Umbilical cord (tissue), 2 donors: ENCODE measurements at places on chromosomes 6 and 20.
A peak's percentile ranks its signal among the peaks of the same experiment; 100 is the strongest.

DNA sequence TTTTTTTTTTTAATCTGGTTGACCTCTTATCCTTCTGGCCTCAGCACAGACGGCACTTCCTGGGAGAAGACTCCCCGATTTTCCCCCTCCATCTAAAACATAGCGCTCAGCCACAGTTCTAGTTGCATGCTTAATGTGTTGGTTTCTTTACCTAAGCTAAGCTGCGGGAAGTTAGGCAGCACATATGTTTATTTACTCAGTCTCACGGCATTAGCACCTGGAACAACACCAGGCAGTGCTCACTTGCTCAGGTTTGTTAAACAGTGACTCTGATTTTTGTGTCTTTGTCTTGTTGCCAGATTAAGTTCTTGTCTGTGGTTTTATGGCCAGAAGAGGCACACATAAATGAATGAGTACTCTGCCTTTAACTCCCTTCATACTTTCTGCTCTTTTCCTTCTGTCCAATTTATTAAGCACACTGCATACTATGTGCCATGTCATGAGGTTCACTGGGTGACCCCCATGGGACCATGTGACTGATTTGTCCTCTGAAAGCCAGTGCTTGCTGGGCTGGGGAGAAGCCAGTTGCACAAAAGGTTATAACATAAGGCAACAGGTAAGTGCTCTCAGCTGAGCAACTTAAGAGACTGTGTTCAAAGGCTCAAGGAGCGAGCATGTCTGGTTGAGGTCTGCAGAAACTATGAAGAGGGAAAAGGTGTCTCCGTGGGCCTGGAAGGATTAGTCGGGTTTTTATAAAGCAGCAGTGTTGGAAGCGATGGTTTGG, 93.6 kb downstream of the RPP40 start:
- no peak for DNase-seq

GRCh38 chr6:98976674-98977385, 29.1 kb upstream of the FBXL4 start:
- DNase-seq: no peak

DNA sequence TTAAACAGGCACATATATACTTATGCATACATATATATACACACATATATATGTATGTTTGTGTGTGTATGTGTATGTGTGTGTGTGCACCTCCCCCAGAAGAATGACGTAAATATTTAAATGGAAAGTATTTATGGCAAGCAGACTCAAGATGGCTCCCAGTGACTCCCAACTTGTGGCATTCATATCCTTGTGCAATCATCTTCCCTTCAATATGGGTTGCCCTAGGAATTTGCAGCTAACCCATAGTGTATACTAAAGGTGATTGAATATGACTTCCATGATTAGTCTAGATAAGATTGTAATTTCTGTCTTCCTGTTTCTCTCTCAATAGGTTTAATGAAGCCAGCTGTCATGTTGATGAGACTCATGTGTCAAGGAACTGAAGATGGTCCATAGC, 127.6 kb downstream of the TRDN start:
- no peak for DNase-seq

DNA sequence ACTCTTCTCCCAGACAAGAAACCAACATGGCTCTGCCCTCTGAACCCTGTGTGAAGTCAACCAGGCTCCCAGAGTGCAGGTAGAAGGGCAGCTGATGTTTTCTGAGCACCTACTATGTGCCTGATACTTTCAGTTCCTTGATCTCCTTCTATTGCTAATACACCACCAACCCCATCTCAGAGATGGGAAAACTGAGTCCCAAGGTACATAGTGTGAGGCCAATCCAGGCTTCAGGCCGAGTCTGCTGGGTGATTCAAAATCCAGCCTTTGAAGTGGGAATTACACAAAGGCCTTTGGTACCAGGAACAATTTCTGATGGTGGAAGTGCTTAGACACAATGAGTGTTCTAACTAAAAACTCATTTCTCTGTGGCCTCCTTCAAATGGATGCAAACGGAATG, 96.3 kb downstream of the NFATC2 start:
- DNase-seq: no peak

DNA sequence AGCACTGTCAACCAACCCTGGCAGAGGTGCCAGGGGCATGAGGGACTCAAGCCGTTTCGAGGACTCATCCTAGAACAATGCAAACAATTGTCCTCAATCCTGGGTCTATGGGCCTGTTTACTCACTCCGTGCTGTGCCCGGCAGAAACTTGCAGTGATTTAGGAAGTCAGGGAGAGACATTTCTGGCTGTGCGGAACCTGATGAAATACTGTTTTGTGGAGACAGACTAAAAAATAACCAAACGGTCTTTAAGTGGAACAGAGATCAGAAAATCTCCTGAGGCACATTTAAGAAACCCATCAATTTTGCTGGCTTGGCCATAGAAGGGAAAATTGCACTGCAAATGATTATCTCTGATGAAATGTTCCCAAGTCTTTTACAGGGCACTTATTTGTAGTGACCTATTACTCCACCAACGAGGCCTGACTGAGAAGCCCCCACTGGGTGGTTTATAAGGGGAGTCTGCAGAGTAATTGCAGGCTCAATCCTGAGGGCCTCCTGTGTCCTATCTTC, 79.8 kb upstream of the KCNK16 start:
- no peak for DNase-seq

DNA sequence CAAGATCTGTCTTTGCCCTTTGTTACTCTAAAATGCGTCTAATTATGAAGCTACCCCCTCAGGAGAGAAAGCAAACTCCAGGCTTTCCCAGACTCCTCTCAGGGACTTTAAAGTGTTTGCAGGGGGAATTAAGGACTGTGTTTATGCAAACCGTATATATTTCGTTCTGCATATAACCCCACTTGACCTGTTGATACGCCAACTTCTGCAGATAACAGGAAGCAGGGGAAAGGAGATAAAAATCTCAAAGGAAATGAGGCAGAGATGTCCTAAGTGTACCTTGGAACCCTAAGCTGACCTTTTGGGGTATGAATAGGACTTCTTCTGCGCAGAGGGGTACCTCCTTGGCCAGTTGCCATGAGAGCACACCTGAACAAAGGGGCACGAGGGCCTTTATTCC, 8.1 kb downstream of the SYCP2L start:
- no peak for DNase-seq

GRCh38 chr6:143774347-143774746, 68.8 kb upstream of the LTV1 start:
- DNase-seq: peak; percentile 58

DNA sequence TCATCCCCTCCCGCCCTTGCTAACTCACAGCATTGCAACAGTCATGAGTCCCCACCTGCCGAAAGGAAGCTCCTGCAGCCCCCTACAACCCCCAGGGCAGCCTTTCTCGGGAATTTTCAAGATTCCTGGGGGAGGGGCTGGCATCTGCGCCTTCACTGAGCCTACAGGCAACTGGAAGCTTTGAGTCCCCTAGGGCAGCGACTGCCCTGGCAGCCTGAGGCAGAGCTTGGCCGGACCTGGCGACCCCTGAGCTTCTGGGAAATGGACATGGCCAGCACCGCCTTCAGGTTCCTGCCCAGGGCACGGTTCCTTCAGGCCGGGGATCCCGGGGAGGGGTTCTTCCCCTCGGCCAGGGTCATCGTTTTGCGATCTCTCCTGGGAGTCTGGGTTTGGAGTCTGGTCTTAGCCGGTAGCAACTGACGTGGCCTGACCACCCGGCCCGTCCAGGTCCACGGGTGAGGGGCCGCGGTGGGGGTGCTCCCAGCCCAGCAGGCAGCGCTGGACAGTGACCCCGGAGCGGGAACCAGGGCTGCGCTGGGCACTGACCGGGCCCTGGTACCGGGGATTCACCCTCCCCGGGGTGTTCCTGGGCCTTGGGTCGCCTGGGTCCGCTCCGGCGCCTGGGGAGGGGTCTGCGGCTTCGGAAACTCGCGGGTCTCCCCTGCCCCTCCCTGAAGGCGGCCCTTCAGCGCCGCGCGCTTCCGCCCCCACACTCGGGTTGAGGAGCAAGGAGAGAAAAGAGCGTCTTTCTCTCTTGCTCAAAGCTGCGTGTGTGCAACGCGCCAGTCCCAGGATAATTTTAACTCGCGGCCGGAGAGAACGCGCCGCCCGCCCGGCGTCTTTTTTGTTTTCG, 593 bp upstream of the COL9A3 start:
- peak; percentile 52 for DNase-seq

- DNase-seq: peak; percentile 68
Observed at GRCh38 chr6:5036269-5036668, 32.4 kb upstream of the RPP40 start.

DNA sequence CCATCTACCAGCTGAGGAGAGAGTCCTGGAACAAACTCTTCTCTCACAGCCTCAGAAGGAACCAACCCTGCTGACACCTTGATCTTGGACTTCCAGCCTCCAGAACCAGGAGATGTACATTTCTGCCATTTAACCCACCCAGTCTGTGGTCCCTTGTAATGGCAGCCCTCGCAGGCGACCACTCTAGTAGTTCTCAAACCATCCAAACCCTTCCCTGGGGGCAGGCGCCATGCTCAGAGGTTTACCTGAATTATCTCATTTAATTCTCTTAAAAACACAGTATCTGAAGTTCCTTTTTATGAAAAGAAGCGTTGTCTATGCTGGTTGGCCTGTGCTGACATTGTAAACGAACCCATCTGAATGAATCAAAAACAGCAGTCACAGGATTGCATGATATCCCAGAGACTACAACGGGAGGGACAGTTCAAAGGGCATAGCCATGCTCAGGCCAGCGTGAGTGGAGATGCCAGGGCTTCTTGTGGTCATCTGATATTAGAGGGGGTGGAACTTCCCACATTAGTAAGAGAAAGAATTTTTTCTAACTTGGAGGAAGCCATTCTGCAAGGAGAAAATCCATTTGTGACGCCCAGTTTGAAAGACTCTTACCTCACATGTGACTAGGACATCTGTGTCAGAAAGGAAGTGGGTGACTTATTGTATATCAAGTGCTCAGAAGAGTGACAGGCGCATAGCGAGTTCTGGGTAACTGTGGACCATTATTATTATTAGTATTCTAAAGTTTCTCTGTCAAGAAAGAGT, 17.2 kb upstream of the TAGAP start:
- no peak for DNase-seq
